Camera-type eye (tissue), 1 donor: ENCODE measurements at places on chromosomes 1 and 21. TPM values are rescaled to one million over a fixed set of nuclear protein-coding genes. Genes with fewer than 3 reads are reported as not detected.

Gene PTAFR
- total RNA-seq, result 2.0 TPM

Gene CADM3
- 89.3 TPM for total RNA-seq

Gene BEND5
- total RNA-seq, result 16.3 TPM

Gene SLC1A7
- 148 TPM for total RNA-seq

Gene IPO13
- 29.4 TPM for total RNA-seq

Gene PFKFB2
- 10.4 TPM for total RNA-seq

Gene MANEAL
- 15.3 TPM for total RNA-seq

Gene DISC1
- 37.0 TPM for total RNA-seq

Gene C1orf21
- total RNA-seq, result 43.2 TPM

Gene THAP3
- 21.9 TPM for total RNA-seq

Gene SETSIP
- not detected for total RNA-seq

Gene CSMD2
- total RNA-seq, result 9.2 TPM

Gene SUSD4
- total RNA-seq, result 12.1 TPM

Gene TAL1
- total RNA-seq, result 4.2 TPM

Gene ADARB1
- total RNA-seq, result 79.0 TPM

Gene UBE2U
- 0.33 TPM for total RNA-seq

Gene HLX
- total RNA-seq, result 6.2 TPM

Gene LCE2C
- total RNA-seq, result not detected

Gene GPR52
- 5.8 TPM for total RNA-seq

Gene TFF2
- not detected for total RNA-seq

Gene CD164L2
- total RNA-seq, result not detected

Gene AZIN2
- 14.5 TPM for total RNA-seq

Gene GNG4
- 9.9 TPM for total RNA-seq

Gene HFM1
- 32.1 TPM for total RNA-seq

Gene CASQ1
- 35.8 TPM for total RNA-seq

Gene PIGM
- 11.6 TPM for total RNA-seq

Gene MPZL1
- total RNA-seq, result 114 TPM

Gene AVPR1B
- not detected for total RNA-seq

Gene KLHDC8A
- total RNA-seq, result 20.7 TPM

Gene SLC44A5
- 19.1 TPM for total RNA-seq

Gene MROH7
- total RNA-seq, result 8.5 TPM

Gene BRINP2
- total RNA-seq, result 4.1 TPM
